ENCODE measurements at places on chromosomes 1 and 21.

- DNase-seq: no peak
These were observed 7.4 kb downstream of the FOXD3 start for GRCh38 chr1:63329621-63330330.

- no peak for DNase-seq
These were observed 36.6 kb downstream of the H3-3A start for GRCh38 chr1:226098870-226099835.

- no peak for DNase-seq
These were observed 31.8 kb downstream of the LDLRAP1 start for GRCh38 chr1:25575191-25575590.

DNA sequence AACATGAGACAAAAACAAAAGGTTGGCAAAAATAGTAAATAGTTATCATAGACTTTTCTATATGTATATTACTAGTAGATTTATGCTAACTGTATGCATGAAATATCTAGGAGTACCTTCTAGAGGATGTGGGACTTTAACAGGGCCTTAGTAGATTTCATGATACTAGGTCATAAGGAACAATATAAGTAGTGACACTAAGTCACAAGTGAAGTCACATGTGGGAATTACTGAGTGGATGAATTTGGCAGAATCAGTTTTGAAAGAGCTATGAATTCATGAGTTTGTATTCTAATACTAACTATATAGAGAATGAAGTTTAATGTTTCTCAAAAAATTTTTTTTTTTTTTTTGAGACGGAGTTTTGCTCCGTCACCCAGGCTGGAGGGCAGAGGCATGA lies 53.1 kb upstream of the GPR25 start:
- no peak for DNase-seq

DNA sequence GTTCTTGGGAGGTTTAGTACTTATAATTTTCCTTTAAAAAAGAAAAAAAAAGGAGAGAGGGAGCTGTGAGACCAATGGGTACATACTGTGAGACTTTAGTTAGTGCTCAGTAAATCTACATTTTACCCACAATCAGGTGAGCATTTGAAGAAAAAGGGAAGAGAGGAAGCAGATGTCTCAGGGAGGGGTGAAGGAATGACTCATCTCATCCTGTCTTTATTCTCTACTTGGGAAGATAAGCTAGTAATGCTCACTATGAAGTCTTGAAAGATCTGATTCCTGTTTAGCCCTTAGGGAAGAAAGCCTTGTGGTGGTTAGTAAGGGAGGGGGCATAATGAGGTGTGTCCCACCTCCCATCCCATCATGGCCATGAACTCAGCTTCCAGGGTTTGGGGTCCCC lies 112.6 kb downstream of the PLD5 start:
- no peak for DNase-seq

DNA sequence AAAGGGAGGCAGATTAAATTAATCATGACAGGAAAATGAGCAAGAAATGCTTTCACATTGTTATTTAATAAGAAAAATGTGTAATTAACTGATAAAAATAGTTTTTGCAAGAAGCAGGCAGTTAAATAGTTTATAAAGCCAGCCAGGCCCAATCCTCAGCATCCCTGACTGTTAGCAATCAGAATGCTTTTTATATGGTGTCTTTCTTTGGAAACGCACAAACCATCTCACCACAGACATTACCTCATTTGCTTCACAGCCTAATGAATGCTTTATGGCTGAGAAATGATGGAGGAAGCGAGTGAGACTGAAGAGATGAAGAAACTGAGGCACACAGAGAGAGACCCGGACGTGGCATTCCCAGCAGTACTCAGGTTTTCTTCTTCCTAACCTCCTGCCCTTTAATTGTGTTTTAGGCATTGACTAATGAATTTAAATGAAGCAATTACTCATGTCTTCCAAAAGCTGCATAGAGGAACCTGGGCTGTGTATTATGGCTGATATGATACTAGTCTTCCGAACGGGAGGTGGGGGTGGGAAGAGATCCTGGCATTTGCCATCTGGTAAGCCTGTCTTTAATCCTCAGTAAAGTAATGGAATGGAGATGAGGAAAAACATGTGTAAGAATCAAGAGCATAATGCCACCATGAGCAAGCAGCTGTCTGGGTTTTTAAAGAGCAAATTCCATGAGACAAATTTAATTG lies 116.1 kb upstream of the LMO4 start:
- DNase-seq: no peak
